ENCODE measurements at places on chromosomes 6 and 20. TPM values are rescaled to one million over a fixed set of nuclear protein-coding genes. Genes with fewer than 3 reads are reported as not detected.

GRCh38 chr6:5782783-5783547 is 223.8 kb downstream of the NRN1 start:
- no peak for DNase-seq

The TAGAP gene
- 245 TPM for total RNA-seq

GRCh38 chr6:157169656-157170055 is 153.7 kb downstream of the TMEM242 start:
- DNase-seq, result no peak

- no peak for DNase-seq
Observed at GRCh38 chr20:38181971-38182370, 16.9 kb upstream of the TGM2 start.

DNA sequence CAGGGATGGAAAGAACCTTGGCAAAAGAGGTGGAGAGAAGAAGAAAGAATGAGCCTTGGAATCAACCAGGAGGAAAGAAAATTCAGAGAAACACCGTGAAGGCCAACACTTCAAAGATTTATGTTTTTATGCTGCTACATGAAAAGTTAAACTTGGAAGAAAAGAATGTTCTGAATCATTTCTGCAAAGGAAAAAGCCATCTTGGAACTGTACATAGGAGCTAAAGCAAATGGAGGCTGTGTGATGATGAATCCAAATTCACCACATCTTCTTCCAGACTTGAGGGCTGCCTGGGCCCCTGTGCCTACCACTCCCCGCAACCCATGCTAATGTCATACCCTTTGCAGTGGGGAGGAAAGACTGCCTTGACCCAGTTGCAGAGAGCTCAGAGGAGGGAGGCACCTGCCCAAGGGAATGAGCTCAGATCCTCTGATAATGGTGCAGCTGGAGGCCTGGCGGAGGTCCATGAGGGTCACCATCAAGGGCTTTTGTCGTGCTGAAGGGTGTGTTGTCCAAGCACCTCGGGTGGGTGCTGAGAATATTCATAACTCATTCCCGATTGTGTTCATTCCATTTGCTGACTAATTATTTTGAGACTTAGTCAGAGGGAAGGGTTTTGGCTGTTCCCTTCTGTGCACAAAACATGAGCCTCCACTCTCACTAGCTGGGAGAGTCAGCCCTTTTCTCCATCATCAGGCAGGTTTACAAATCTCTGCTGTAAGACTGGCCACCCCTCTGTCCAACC is 245.8 kb upstream of the JAG1 start:
- no peak for DNase-seq

The FAM209B gene
- total RNA-seq, result 3.9 TPM

- no peak for DNase-seq
Observed at GRCh38 chr20:7665376-7665775, 274.9 kb downstream of the HAO1 start.

Measured in CD4-positive, alpha-beta T cell (primary cell).